Glutamatergic neuron (in vitro differentiated cells): ENCODE measurements at places on chromosomes 5 and 9. TPM values are rescaled to one million over a fixed set of nuclear protein-coding genes. Genes with fewer than 3 reads are reported as not detected.

Gene C9orf153
- total RNA-seq, result 0.27 TPM

Gene CNTNAP3B
- 10.1 TPM for total RNA-seq

Gene DDX4
- total RNA-seq, result 0.27 TPM

DNA sequence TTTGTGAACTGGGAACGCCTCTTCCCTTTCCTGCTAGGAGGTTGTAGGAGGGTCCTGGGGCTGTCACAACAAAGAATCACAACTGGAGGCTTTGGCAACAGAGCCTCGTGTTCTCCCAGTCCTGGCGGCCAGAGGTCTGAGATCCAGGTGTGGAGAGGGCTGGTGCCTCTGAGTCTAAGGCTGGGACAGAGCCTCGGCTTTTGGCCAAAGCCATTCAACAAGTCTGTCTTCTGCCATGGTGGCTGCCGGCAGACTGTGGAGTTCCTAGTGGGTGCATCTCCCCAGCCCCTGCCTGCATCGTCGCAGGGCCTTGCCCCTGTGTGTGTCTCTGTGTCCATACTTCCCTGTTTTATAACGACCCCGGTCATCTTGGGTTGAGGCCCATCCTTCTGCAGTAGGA is 9.5 kb upstream of the IRX4 start:
- DNase-seq, result no peak

- DNase-seq, result no peak
Observed at GRCh38 chr5:9500193-9500592, 45.7 kb downstream of the SEMA5A start.

GRCh38 chr9:136771907-136772415 is 7.6 kb upstream of the LCN15 start:
- no peak for DNase-seq

DNA sequence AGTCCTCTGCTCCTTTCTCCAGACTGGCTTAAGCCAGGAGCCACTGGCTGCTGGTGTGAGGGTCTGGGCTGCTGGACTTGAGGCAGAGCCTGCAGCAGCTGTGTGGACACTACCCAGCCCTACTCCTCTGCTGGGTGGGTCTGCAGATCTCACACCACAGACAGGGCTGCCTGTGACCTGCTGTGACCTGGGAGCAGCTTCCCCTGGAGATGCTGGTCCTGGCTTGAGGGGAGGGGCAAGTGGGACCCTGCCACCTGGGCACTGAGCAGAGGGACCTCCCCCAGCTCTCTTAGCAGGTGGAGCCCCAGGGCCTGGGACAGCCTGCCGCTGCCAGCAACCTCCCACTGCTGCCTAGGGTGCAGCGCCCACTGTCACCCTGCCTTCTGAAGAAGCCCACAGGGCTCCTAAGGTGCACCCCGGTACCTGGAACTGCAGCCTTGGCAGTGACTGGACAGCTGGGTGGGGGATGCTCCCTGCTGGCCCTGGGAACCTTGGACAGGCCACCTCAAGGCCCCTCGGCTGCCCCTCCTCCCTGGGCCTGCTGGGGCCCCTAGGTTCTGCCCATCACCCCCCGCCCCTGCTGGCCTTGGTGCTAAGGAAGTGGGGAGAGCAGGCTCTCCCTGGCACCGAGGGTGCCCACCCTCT is 9.1 kb downstream of the CACFD1 start:
- no peak for DNase-seq

DNA sequence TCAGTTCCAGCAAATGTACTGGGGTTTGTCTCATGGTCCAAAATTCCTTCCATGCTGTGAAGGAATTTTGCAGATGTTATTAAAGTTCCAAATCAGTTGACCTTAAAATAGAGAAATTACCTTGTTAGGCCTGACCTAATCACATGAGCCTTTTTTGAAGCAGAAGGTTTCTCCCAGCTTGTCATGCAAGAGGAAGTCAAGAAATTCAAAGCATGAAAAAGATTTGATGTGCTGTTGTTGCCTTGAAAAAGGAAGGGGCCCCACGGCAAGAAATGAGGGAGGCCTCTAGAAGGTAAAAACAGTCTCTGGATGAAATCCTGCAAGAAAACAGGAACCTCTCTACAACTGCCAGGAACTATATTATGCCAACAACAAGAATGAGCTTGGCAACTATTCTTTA is 24.2 kb upstream of the HAPLN1 start:
- no peak for DNase-seq

GRCh38 chr9:107989099-107989498 is 499.5 kb upstream of the KLF4 start:
- no peak for DNase-seq

GRCh38 chr9:111604054-111604615 is 4.7 kb upstream of the PTGR1 start:
- no peak for DNase-seq

DNA sequence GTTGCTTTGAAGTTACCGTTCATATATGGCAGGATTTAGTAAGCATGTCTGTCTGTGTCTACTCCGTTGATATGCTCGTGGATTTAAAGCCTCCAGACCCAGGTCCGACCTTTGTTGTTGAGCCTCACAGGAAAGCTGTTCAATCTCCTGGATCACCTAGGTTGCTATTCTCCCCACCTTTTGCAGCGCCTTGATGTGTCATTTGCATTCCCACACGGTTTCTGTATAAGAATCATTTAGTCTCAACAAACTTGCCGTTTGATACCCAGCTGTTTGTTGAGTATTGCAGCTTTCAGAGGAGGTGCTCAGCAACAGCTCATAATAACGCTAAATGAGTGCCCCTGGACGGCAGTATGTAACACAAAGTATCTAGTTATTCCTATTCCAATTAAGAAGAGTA is 1.2 kb upstream of the ADGRV1 start:
- DNase-seq, result no peak

DNA sequence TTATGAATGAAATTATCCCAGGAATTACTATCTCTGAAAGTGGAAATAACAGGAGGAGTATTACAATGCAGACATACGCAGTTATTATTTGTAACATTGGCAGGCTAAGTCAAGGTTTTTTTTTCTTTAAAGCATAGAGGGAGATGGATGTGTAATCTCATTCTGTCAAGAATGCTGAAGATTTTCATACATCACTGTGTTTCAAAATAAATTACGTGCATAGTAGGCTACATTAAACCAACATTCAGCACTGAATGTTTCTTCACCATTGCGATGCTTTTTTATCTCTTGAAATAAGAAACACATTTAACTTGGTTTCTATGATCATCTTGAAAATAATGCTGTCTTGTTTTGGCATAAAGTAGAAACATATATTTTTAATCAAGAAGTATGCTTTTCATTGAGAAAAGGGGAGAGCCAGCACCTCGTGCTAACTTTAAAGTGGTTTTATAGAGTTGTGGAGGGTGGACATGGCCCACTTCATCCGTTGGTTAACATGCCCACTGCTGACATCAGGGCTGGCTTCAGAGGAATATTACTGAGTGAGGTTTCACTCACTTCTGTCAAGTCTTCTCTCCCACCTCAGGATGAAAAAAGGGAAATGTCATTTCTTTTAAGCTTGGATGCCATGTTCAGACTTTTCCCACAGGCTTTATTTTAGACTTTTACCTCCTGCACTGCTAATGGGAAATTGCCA is 203.6 kb upstream of the MEF2C start:
- no peak for DNase-seq

DNA sequence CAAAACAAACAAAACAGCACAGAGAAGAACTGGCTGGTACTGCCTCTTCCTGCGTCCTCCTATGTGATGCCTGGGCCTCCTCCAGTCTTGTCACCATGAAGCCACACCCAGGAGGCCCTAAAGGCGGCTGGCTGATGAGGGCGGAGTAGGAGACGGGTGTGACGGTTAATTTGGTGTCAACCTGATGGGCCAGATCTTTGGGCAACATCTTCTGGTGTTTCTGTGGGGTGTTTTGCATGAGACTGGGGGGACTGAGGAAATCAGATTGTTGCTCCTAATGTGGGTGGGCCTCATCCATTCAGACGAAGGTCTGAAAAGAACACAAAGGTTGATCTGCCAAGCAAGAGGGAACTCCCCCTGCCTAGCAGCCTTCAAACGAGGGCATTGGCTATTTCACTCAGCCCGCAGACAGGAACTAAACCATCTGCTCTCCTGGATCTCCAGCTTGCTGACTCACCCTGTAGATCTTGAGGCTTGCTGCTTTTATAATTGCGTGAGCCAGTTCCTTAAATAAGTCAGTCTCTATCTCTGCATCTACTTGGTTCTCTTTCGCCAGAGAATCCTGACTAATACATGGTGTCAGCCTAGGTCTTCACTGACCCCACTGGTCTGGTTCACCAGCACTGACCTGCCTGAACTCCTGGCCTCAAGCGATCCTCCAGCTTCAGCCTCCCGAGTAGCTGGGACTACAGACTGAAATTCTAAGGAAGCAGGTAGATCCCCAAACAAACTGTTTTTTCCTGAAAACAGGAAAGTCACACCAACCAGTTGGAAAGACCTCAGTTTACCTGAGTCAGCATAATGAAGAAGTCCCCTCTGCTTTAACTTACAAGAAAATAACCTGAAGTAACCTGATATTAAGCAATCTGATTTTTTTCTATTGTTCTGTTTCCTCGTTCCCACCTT is 12.8 kb upstream of the ZFP62 start:
- no peak for DNase-seq

- DNase-seq, result peak; percentile 65
Observed at GRCh38 chr9:127931092-127931881, 710 bp upstream of the PIP5KL1 start.

- no peak for DNase-seq
Observed at GRCh38 chr9:89664896-89665329, 60.1 kb downstream of the GADD45G start.
